ENCODE measurements at places on chromosomes 1 and 21.
A peak's percentile ranks its signal among the peaks of the same experiment; 100 is the strongest.

DNA sequence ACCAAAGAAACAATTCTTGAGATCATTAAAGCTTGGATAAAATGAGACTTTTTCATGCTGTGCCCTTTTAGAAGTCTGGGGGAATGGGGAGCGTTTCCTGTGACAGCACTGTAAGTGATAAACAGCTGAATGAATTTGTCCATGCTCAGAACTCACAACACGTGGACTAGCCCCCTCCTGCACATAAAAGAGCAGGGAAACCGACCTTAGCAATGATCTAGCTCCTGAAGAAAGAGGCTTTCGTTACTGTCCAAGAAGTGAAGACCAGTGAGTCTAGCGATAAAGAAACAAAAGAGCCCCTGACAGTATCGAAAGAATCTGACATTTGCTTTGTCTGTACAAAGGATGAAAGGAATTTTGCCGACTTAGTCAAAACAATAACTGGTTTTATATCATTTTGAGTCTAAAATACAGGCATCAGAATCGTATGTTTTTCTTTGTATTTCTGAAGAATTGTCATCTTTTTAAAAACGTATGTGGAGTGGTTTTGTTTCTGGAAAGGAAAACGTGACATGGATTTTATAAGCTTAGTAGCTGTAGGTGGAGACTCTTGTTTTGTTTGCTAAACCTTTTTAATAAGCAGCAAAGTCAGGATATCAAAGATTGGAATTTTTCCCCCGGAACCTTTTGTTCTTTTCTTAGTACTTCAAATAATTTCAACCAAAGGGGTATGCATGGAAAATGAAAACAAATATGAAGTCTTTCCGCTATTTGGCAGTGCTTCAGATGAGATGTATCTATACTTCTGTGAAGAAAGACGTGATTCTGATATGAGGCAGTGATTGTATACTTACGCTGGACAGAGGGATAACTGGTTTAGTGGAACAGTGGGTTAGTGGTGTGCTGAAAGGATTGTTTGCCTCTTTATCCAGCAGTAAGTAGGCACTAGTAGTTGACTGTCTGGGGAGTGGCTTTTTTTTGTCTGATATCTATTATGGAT, 61.0 kb downstream of the MAST2 start:
- peak; percentile 32 for DNase-seq

DNA sequence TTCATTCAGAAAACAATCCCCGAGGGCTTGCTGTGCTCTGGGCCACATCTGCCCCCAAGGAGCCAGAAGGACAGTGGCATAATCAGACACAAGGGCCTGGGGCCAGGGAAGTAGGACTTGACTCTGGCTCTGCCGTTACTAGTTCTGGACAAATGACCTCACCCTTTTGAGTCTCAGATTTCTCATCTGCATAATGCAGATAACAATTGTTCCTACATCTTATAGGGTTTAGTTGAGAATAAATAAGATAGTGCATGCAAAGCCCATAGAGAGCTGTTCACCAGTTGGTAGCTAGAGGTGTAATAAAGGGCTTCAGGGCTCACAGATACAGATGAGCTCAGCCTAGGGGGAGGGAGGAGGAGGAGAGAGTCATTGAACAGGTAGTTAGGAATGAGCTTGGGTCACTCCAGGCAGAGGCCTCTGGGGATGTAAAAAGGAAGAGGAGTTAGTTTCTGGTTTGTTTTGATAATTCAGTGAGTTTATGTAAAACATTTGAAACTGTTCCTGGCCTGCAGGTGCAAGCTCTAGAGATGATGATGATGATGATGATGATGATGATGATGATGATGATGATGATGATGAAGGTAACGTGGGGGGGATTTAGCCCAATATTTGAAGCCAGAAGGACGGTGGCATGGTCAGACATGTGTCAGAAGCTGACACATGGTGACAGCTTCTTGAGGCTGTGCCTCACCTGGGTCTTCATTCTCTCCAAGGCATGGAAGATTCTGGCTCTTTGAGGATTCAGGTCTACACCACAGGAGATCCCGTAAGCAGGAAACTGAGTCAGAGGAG, 858 bp downstream of the LACTBL1 start:
- DNase-seq: peak; percentile 20

- no peak for DNase-seq
These were observed 52.6 kb downstream of the GNG12 start for GRCh38 chr1:67780637-67781036.

DNA sequence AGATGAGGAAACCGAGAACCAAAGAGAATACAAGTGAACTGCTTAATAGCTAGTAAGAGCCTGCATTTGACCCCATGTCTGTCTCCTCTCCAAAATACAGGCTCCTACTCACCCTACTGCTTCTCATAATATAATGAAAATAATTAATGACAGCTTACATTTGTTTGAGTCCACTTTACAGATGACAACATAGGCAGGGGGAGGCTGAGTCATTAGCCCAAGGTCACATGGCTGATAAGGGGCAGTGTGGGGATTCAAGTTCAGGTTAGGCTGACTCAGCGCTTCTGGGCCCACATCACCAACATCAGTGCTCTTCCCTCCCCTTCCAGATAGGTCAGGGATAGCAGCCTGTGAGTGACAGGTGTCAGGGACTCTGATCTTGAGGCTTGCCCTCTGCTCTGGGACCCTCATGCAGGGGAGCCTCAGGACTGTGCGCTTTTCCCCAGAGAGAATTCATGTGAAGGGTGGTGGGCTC, 16.2 kb downstream of the AZIN2 start:
- DNase-seq: peak; percentile 46

DNA sequence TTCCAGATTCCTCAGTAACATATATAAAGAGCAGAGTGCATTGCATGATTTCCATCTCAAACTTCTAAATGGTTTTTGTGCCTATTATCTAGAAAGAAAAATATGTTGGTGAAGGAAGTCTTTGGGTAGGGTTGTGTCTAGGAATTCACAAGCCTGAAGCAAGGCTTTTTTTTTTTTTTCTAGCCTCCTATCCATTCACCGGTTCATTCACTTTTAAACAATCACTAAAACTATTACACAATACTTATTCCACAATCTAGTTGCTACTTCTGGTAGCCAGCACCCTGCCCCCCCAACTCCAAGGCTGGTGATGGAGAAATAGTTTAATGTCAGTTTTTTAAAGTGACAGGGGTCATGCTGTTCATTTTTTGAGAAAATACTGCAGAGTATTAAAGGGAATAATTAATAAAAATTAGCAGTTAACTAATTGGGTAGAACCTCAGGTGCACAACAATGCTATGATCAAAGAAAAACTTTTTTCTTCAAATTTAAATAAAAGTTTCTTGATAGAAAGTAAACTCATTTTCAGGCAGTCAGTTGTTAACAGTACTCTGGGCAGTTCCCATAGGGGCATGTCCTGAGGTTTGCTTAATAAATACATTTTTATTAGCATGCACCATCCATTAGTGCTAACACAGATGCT, 10.9 kb downstream of the IRF2BP2 start:
- no peak for DNase-seq

DNA sequence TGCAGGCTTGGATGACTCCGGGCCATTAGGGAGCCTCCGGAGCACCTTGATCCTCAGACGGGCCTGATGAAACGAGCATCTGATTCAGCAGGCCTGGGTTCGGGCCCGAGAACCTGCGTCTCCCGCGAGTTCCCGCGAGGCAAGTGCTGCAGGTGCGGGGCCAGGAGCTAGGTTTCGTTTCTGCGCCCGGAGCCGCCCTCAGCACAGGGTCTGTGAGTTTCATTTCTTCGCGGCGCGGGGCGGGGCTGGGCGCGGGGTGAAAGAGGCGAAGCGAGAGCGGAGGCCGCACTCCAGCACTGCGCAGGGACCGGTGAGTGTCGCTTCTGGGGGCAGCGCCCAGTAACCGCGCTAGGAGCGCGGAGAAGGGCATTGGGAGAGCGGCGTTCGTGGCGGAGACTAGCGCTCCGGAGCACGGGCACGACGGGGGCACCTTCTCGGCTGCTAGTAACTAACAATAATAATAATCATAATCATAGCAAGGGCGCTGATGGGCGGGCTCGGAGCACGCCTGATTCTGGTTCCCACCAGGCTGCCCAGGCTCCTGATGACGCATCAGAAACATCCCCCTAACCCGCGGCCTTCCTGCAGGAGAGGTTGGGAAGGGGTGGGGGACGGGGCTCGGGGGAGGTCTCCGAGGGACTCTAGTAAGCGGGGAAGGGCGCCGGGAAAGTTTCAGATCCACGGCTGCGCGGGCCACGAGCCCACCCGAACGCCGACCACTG, at the start of gene MX1:
Gene MX1 (plus strand): TSS at position 286 of the 722 bp plus-strand sequence. CDS start 5,832 bp downstream, outside the sequence.
- DNase-seq: peak; percentile 65

DNA sequence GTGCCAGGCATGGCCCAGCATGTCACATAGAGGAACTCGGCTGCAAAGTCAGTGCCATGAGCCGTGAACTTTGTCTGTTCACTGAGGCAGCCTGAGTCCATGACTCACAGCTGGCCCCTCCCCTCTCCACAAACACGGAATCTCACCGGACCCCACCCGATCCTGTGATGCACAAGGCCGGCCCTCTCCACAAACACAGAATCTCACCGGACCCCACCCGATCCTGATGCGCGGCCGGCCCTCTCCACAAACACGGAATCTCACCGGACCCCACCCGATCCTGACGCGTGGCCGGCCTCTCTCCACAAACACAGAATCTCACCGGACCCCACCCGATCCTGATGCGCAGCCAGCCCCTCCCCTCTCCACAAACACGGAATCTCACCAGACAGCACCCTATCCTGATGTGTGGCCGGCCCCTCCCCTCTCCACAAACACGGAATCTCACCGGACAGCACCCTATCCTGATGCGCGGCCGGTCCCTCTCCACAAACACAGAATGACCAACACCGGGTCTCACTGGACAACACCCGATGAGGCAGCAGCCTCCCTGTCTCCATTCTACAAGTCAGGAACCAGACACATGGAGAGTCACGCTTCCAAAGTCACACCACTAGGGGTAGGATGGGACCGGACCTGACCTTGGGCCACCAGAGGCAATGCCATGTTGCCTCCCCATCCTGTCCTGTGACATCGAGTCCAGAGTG, 39.6 kb upstream of the GPR153 start:
- peak; percentile 9 for DNase-seq

GRCh38 chr1:83718338-83718737, 280.6 kb downstream of the TTLL7 start:
- no peak for DNase-seq

DNA sequence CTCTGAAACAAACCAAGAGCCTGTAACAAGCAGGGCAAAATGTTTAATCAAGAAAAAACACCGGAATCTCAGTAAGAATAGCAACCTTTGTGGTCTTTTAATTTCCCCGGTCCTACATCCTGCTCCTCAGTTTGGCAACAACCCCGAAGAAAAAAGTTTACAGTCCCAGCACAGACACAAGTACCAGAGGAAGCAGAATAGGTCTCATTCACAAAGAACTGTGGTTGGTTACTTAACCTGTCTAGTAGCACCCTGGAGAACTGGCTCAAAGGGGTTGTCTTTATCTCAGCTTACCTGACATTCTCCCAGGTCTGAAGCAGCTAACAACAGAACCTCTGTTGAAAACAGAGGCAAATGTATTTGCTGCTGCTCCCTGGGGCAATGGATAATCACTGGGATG, 399.3 kb downstream of the AJAP1 start:
- no peak for DNase-seq

GRCh38 chr1:234726359-234726943, 116.5 kb upstream of the IRF2BP2 start:
- DNase-seq: peak; percentile 42

- DNase-seq: no peak
These were observed 40.1 kb downstream of the SYT6 start for GRCh38 chr1:114113411-114114184.

Measured in fibroblast of villous mesenchyme (primary cell).